ENCODE measurements at places on chromosomes 6 and 20. TPM values are rescaled to one million over a fixed set of nuclear protein-coding genes. Genes with fewer than 3 reads are reported as not detected.

DNA sequence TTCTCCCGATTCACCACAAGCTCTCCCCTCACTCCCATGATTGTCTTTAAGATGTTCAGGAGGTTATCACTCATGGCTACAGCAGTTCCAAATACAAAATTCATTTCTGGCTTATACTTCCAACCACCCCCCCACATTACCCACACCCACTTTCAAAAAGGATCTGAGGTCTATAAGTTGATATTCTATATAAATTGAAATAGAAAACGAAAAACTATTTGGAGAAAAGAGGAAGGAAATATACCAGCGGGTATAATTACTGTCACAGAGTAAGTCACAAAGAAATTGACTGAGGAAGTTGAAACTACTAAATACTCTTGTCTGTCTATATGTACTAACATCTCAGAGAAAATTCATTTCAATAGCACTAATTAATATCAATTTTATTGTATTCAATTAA, 112.7 kb upstream of the TNFAIP3 start:
- no peak for DNase-seq

Gene PDYN
- not detected for total RNA-seq

GRCh38 chr6:135145063-135145800, 35.9 kb upstream of the MYB start:
- no peak for DNase-seq

DNA sequence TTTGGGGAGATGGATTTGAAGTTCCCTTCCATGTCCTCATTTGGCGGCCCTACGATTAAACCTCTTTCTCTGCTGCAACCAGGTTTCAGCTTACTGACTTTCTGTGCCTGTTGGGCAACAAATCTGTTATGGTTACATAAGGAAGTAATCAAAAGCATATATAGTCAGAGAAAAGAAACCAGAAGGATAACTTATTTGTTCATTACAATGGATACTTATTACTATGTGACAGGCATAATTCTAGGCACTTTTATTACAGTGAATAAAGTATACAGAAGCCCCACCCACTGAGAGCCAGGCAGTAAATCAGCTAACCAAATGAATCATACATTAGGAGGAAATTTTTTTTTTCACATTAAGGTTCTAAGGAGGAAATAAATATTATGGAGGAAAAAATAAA, 9.6 kb upstream of the TRIM31 start:
- DNase-seq = no peak

DNA sequence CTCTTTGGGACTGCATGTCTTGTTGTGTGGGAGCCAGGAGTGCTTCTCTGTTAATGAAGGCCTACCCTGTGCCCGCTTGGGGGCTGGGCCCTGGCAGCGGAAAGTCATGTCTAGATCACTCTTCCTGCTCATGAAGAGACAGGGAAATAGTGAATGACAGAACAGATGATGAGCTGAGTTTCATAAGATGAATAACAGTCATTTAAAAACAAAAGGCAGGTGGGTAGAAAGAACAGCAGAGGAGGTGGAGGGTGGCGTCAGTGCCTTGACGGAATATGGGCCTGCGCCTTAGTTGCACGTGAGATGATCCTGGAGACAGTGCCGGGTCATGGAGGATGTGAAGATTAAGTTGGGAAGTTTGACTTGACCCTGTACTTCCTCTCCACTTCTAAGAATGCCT, 85.5 kb downstream of the ARID1B start:
- DNase-seq = no peak

- no peak for DNase-seq
These were observed 177.0 kb upstream of the KCNG1 start for GRCh38 chr20:51199920-51200319.

DNA sequence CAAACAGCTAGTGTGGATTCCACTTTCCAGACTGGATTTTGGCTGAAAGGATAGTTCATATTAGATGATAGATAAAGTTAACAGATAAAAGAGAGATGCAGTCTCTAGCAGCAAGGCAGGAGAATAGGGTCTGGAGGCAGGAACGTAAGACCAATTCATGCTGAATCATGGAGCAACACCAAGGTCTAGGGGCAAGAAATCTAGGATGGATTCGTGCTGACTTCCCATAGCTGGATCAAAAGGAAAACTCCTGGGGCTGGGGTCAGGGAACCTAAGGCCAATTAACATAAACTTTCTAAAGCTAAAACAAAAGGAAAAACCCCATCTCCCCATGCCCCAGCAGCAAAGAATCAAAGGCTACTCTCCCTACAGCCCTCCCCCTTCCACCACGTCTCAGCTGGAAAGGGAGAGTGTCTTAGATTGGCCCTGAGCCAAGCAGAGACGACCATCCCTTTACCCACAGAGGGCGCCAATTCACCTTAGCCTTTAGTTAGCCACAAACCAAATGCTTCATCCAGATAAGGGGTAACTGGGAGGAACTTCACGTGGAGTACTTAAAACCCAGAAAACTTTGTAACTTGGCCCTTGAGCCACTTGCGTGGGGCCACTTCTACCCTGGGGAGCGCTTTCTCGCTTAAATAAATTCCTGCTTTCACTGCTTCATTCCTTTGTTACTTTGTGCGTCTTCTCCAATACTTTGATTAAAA, 7.6 kb downstream of the TREM1 start:
- DNase-seq = no peak

DNA sequence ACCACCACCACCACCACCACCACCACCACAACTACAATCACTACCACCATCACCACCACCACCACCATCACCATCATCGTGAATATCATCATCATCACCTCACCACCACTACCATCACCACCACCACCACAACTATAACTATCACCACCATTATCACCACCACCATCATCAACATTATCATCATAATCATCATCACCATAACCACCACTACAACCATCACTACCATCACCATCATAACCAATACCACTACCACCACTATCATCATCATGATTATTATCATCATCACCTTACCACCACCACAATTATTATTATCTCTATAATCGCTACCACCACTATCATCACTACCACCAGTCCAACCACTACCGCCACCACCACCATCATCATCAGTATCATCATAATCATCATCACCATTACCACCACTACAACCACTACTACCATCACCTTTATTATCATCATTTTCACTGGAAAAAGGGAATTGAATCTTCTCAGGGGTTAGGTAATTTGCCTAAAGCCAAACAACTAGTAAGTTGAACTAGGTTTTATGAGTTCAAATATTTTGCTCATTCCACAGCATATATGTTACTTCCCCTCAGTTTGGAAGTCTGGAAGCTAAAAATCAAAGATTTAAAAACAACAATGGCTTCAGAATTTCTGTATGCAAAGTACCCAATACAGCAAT, 8.3 kb downstream of the RIPOR2 start:
- no peak for DNase-seq

Gene NTSR1
- 0.43 TPM for total RNA-seq

DNA sequence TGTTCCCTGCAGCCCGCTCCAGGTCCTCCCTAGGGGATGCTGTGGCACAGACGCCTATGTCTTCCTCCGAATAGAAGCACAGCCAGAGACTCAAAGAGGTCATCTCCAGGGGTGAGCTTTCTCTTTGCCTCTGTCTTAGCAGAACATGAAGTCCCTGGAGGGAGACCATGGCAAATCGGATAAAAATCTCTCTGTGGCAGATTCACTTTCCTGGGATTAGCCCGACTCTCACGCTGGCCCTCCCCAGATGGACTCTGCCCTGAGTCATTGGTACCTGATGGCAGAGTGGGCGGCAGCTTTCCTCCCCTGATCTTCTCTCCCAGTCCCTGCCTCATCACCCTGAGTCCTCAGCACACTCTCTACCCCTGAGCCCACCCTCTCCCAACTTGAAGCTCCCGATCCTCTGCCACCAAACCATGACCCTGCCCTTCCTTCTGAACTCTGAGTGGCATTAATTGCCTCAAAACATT, 58.0 kb upstream of the CCDC167 start:
- no peak for DNase-seq

Gene C20orf204
- 0.07 TPM for total RNA-seq

Gene BPIFB1
- not detected for total RNA-seq

GRCh38 chr6:160927416-160927815, 64.2 kb upstream of the MAP3K4 start:
- DNase-seq = no peak

Gene ASIP
- 2.7 TPM for total RNA-seq

GRCh38 chr20:1654996-1655395, 2.6 kb downstream of the SIRPG start:
- DNase-seq = no peak

GRCh38 chr6:56339524-56339923, 92.1 kb upstream of the COL21A1 start:
- no peak for DNase-seq

GRCh38 chr6:169024047-169024660, 229.5 kb downstream of the THBS2 start:
- DNase-seq = no peak

DNA sequence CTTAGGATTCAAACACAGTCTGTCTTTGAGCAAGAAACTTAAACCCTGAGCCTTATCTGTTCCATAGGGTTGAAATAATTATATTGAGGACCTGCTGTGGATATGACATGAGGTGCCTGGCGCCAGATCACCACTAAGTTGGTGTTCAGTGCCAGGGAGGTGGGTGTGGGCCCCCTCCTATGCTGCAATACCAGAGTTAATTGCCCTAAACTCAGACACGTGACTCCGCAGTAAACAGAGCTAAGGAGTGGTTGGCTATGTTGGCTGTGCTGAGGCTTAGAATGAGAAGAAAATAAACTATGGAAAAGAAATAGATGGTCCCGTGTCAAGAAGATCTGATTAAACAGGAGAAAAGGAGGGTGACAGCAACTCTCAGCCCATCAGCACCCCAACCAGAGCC, 419.4 kb upstream of the JARID2 start:
- no peak for DNase-seq

DNA sequence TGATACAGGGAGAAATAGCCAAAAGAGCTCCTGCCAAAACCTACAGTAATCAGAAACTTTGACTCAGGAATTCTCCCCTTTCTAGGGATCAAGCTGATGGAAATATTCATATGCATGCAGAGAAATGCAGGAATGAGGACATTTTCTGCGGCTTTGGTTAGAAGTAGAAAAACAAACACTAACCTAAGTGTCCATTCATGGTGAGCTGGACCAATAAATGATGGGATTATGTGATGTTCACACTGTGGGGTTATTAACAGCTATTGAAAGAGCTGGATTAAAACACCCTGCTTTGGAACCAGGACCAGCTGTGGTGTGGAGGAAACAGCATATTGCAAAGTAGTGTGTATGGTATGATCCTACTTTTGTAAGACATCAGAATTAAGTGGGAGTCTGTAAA, 143.1 kb downstream of the SYCP2 start:
- no peak for DNase-seq

Gene OTOR
- total RNA-seq = not detected

- no peak for DNase-seq
These were observed 412.7 kb downstream of the MAFB start for GRCh38 chr20:40276301-40276700.

Gene HS3ST5
- not detected for total RNA-seq

Gene PNLDC1
- total RNA-seq = 0.33 TPM

DNA sequence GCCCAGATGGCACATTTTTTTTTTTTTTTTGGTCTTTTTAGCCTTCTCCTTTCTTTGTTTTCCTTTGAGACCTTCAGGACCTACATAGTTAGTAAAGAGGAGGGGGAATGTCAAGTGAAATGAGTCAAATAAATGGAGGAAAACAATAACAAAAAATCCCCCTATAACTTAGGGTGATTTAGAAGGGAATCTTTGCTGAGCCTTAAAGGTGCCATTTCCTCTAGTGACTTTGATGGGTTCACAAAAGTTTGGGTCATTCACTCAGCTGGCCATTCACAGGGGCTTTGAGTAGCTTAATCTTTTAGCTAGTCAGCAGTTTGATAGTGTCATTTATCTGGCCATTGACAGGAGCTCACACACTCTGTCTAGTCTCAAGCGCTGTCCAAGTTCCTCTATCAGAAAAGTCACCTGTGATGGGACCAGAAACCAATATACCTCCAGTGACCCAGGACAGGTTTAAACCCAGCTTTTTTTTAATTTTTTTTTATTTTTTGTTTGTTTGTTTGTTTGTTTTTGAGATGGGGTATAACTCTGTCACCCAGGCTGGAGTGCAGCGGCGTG, 275.1 kb upstream of the PRDM1 start:
- DNase-seq = no peak

DNA sequence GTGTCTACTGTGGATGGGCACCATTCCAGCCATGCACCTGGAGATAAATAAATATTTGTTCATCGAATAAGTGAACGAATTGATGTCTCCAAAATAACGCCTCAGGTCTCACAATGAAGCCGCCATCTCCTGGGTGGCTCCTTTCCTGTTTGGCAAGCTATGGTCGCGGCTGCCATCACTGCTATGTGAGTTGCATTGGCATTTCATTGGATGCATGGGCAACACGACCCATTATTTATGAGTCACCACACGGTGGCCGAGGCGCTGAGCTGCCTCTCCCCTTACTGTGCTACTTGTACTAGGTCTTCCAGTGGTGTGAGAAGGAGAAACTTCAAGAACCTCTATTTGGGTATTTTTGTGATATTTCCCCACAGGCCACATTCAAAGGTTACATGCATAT, 21.3 kb upstream of the PDE10A start:
- no peak for DNase-seq

Gene PPARD
- 14.8 TPM for total RNA-seq

DNA sequence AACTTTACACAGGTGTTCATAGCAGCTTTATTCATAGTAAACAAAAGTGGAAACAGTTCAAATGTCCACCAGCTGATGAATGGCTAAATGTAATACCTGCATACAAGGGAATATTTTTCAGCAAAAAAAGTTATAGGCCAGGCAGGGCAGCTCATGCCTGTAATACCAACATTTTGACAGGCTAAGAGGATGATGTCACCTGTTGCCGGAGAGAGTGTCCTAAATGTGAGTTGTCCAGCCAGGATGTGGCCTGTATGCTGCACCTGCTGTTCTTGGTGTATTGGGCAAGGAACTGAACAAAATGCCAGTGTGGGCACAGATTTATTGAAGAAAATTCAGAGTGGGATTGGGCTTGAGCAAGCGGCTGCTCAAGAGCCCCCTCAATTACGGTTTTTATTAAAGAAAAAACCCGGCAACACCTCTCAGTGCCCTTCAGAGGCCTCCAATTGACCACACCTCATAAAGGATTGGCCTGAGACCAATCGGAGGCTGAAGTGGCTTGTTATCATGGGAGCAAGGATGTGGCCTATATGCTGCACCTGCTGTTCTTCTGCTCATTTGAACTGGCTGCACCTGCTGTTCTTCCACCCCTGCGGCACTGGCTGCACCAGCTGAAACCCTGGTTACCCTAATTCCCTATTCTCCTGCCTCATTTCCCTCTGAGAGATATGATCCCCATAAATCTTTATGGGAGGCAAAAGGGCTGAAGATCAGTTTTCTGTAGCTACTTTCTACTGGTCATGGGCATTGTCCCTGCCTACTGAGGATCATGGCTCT, 164.3 kb upstream of the PROKR2 start:
- no peak for DNase-seq

- DNase-seq = no peak
These were observed 354.6 kb upstream of the FLRT3 start for GRCh38 chr20:14691994-14692393.

GRCh38 chr6:143732536-143732935, 54.8 kb downstream of the PHACTR2 start:
- DNase-seq = no peak

Gene LAMP5
- total RNA-seq = not detected
